Effector memory CD4-positive, alpha-beta T cell (primary cell): ENCODE measurements at places on chromosomes 1 and 21.

GRCh38 chr1:181126871-181127587, 38.5 kb downstream of the IER5 start:
- DNase-seq = no peak

GRCh38 chr1:58748666-58749065, 35.2 kb downstream of the JUN start:
- DNase-seq = no peak

GRCh38 chr1:14597343-14598006, 1.0 kb upstream of the KAZN start:
- DNase-seq = no peak

DNA sequence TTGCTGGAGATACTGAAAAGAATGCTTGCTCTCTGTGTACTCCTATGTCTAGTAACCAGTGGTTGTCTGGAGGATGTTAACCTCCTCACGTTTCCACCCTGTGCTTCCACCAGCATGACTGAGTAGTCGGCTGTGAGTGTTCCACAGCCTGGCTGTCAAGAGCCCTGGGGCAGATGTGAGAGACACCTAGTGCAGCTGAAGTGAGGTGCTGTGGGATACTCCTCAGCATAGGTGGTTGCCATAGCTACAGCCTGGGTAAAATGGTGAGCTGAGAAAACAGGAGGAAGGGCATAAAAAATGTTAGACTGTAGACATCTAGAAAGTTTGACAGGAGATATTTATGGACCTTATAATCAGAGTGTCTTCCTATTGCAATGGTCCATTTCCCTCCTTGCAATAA, 15.8 kb downstream of the IVL start:
- no peak for DNase-seq

DNA sequence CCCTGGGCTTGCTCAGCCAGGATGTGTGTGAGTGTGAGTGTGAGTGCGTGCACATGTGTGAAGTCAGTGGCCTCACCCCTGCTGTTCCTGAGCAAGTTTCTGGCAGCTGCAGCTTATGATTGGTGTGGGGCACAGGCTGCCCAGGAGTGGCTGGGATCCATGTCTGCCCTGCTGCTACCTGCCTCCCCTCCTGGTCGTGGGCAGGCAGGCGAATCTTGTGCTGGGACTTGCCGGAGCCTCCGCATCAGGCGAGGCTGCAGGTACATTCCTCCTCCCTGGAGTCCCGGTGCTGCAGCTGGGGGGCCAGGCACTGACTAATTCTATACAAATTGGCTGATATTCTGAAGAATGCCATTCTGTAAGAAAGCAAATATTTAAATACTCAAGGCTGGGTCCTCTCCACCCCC, 85.6 kb upstream of the WNT4 start:
- no peak for DNase-seq

DNA sequence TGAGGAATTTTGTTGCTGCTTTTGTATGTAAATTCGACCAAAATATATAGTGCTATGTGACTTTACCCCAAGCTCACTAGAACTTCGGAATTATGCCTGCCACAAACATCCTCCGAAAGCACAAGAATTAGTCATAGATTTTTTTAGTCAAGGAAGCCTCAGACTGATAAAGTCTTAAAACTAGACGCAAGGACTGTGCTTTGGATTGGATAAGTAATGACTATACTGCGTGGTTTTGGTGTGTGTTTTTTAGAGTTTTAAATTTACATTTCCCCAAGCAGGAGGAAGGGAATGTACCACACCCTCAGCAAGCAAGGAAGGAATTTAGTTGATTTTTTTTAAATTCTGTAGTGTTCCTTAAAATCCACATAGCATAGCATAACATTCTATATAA, 10.3 kb downstream of the WLS start:
- DNase-seq = no peak

DNA sequence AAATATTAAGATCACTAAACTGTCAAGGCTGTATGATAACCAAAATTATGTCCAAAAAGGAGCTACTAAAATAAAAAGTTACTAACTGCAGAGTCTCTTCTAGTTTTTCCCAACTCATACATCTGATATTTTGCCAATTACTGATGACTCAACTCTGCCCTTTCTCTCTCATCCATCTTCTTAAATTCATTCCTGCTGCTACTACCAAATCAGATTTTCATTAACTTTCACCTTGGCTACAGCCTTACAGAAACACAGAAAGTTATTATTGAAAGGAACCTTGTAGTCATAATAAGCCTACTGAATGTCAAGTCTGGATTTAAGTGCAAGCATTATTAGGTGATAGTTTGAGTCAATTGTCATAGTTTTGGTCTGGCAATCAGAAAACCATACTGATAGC, 273.1 kb downstream of the DPYD start:
- DNase-seq = no peak

GRCh38 chr1:205667909-205668643, 12.2 kb downstream of the SLC45A3 start:
- DNase-seq = no peak

DNA sequence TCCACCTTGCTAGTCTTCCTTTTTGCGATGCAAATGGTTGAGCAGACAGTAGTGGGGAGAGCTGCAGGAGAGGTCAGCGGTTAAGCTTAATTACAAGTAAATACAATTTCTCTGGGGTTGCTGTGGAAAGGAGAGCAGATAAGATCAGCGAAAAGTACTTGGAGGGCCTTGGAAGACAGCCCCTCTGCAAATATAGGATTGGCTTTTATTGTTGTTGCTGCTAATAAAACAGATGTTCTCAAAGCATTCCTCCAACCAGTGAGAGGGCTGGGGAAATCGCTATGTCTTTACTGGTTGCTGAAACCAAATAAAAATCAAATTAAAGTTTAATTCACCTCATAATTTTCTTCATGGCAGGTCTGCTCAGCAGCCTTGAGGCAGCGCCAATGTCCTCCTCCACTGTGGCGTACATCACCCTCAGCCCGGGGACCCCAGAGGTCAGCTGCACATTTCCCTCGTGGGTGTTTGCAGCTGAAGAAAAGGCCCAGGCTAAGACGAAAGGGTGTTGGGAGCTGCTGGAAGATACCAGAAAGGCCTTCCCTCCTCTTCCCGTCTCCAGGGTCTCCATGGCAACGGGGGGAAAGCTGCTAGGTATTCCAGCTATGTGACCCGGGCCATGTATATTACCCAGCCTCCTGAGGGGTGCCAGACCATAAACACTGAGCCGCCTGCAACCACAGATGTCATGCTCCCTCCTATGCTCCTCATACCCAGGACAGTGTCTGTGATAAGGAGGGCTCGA, 54.6 kb upstream of the POU2F1 start:
- DNase-seq = no peak

DNA sequence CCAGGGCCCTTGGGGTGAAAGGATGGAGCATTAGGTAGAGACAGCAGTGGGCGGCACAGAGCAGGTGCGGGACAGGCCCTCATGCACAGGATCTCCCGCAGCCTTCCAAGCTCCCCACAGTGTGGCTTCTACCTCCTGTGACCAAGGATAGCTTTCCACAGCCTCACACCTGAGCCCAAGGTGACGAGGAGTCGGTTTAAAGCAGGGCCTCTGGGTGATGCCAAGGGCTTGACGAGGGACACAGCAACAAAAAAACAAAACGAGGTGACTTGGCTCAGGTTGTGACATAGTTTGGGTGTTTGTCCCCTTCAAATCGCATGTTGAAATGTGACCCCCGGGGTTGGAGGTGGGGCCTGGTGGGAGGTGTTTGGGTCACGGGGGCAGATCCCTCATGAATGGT, 15.3 kb downstream of the RSPH1 start:
- DNase-seq = no peak

- no peak for DNase-seq
Measured at GRCh38 chr1:55592122-55592521, 377.0 kb upstream of the USP24 start.

DNA sequence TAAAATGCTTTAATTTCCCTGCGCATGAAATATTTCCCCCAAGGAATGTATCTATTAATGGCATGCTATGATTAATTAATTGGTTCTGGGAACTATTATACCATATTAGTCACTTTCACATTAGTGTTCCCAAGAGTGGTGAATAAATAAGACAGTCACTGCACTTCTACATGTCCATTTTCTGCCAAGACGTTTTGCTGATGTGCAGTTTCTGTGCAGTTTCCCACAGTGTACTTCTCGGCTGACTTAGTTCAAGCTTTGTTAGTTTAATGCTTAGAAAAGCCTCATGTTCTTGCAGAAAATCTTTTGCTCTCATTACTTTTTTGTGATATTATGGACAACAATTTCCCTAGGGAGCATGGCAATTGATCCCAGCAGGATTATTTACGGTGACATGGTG, 1014.5 kb downstream of the BRINP3 start:
- no peak for DNase-seq
